Caco-2 (cell line): ENCODE measurements at places on chromosomes 6 and 20. TPM values are rescaled to one million over a fixed set of nuclear protein-coding genes. Genes with fewer than 3 reads are reported as not detected.

The MEI4 gene
- not detected in 2 replicates for total RNA-seq

The ID4 gene
- total RNA-seq, result not detected in 2 replicates

DNA sequence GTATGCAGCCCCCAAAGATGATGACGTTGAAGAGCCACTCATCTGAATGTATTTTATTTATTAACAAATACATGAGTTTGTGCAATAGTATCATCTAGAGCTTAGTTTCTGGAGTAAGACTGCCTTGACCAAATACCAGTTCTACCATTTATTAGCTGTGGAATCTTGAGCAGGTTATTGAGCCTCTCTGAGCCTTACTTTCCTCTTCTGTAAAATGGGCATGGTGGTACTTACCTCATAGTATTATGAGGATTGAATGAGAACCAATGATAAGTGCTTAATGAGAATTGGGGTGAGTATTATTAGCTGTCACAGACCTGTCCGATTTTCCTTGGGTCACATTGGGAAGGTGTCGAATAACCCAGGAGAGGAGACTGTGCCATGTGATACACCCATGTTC lies 164.2 kb upstream of the RNF24 start:
- H3K4me1 ChIP-seq, result no peaks in the 10 kb centered on the region
- no peak overlapping the region for H3K4me3 ChIP-seq
- DNase-seq, result no peak

The ENPP1 gene
- total RNA-seq, result 4.6 and 4.8 TPM in 2 replicates

The RFX6 gene
- 1.3 and 1.5 TPM in 2 replicates for total RNA-seq

- no peaks in the 10 kb centered on the region; the same call in 1 of the 2 replicates for H3K27me3 ChIP-seq
- no peak within 1 kb of the TSS for H3K4me3 ChIP-seq
- no peak within 1 kb of the TSS for H3K27ac ChIP-seq
- no peaks in the 10 kb centered on the region for H3K4me1 ChIP-seq
- H3K36me3 ChIP-seq, result no peaks in the 10 kb centered on the region
These were observed at the start of gene NPBWR2 for GRCh38 chr20:64106981-64107735. TSS of gene NPBWR2 (minus strand) at chr20:64107565. CDS start at chr20:64106831, 734 bp downstream.

The NOX3 gene
- not detected in 2 replicates for total RNA-seq

The MCM3 gene
- 151 and 152 TPM in 2 replicates for total RNA-seq

DNA sequence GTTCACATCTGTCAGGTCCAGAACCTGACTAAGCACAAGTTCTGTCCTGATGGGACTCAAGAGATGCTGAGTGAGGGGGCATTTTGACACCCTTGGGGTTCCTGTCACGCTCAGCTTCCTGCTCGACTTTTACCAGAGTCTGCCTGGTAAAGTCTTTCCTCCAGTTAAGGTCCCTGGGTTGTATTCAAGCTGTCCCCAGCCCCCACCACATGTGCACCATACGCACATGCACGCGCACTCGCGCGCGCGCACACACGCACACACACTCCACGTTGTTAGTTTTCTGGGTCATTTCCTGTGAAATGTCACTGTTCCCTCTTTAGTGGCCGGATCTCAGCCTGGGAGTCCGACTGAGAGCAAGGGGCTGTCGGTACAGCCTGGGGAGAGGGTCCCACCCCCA lies 166.1 kb downstream of the GMPR start:
- H3K27me3 ChIP-seq, result no peaks in the 10 kb centered on the region
- H3K36me3 ChIP-seq, result no peaks in the 10 kb centered on the region
- H3K27ac ChIP-seq, result no peak overlapping the region
- no peaks in the 10 kb centered on the region for H3K4me1 ChIP-seq

- H3K4me3 ChIP-seq, result no peak overlapping the region
- H3K27me3 ChIP-seq, result no peaks in the 10 kb centered on the region
- no peak overlapping the region for H3K27ac ChIP-seq
- H3K4me1 ChIP-seq, result no peaks in the 10 kb centered on the region
These were observed 223.7 kb downstream of the NKAIN2 start for GRCh38 chr6:124027392-124027791.

- no peak overlapping the region for H3K4me3 ChIP-seq
- no peaks in the 10 kb centered on the region for H3K36me3 ChIP-seq
- no peak overlapping the region for H3K27ac ChIP-seq
- DNase-seq, result no peak
These were observed 552.7 kb downstream of the NKAIN2 start for GRCh38 chr6:124356276-124356810.

The REV3L gene
- 22.2 and 28.8 TPM in 2 replicates for total RNA-seq

The WFDC5 gene
- total RNA-seq, result not detected in 2 replicates

The OSER1 gene
- total RNA-seq, result 79.7 and 82.3 TPM in 2 replicates

DNA sequence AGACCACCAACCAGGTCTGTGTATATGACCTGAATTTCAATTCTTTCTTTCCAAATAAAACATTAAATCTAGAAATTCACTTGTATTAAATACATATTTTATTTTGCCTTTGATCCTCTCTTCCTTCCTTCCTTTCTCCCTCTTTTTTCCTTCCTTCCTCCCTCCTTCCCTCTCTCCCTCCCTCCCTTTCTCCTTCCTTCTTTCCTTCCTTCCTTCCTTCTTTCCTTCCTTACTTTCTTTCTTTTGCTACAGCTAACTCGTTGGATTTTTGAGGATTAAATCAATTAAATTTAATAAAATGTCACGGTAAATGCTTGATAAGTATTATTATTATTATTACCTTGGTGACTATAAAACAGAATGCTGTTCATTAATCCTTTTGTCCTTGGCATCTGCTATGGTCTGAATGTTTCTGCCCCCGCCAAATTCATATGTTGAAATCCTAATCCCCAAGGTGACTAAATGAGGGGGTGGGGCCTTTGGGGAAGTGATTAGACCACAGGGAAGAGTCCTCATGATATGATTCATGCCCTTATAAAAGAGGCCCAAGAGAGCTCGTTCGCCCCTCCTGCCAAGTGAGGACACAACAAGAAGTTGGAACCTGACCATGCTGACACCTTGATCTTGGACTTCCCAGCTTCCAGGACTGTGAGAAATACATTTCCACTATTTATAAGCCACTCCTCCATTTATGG lies 67.6 kb upstream of the BTBD3 start:
- H3K27me3 ChIP-seq, result no peaks in the 10 kb centered on the region
- H3K4me1 ChIP-seq, result peaks cover 5% of the 10 kb centered on the region; the same call in 1 of the 2 replicates
- DNase-seq, result no peak

GRCh38 chr6:134079406-134079921 lies 27.0 kb upstream of the SLC2A12 start:
- no peak overlapping the region for H3K27ac ChIP-seq
- no peaks in the 10 kb centered on the region for H3K27me3 ChIP-seq
- no peak for DNase-seq
- H3K36me3 ChIP-seq, result no peaks in the 10 kb centered on the region

DNA sequence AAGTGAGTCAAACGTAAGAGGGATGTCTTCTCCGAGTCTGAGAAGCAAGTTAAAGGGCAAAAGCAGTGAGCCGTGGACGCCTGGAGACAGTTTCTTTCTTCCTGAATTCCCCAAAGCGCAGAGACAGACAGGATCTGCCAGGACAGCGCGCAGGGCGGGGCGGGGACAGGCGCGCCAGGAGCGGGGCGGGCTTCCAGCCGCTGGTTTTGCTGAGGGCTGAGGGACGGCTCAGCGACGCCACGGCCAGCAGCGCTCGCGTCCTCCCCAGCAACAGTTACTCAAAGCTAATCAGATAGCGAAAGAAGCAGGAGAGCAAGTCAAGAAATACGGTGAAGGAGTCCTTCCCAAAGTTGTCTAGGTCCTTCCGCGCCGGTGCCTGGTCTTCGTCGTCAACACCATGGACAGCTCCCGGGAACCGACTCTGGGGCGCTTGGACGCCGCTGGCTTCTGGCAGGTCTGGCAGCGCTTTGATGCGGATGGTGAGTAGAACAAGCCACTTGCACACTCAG lies at the start of gene SCGN:
SCGN (plus strand) TSS at position 209 of the 509 bp plus-strand sequence; CDS start at position 398, 189 bp downstream.
- peak; percentile 86 for DNase-seq
- no peak within 1 kb of the TSS for H3K27ac ChIP-seq
- peak within 1 kb of the TSS; percentile 42 for H3K4me3 ChIP-seq
- no peaks in the 10 kb centered on the region for H3K4me1 ChIP-seq

- no peaks in the 10 kb centered on the region; the same call in none of the 2 replicates for H3K27me3 ChIP-seq
- no peak overlapping the region for H3K4me3 ChIP-seq
- no peaks in the 10 kb centered on the region for H3K4me1 ChIP-seq
- no peak overlapping the region for H3K27ac ChIP-seq
- DNase-seq, result no peak
These were observed 18.3 kb upstream of the PHACTR1 start for GRCh38 chr6:12698298-12698697.

GRCh38 chr6:111456208-111456607 lies 26.8 kb downstream of the REV3L start:
- no peak for DNase-seq
- H3K4me3 ChIP-seq, result no peak overlapping the region
- no peak overlapping the region for H3K27ac ChIP-seq
- no peaks in the 10 kb centered on the region for H3K4me1 ChIP-seq

DNA sequence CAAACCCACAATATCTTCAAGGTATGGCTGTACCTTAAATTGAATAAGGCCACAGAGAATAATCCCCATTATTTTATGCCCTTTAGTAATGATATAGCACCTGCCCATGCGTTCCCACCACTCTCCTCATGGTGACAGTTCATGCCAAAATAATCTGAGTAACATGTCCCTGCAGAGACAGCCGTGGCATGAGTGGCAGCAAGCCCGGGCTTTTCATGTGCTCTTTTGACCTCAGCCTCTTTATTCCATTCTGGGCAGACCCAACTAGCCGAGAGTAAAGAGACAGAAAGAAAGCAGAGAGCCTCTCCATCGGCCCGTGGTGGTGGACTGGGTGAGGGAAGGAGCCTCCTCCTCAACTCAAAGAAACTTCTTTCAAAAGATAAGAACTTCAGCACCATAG lies 19.9 kb upstream of the POPDC3 start:
- H3K36me3 ChIP-seq, result no peaks in the 10 kb centered on the region
- no peak overlapping the region for H3K27ac ChIP-seq

The SMLR1 gene
- 6.9 and 8.4 TPM in 2 replicates for total RNA-seq

- H3K27me3 ChIP-seq, result no peaks in the 10 kb centered on the region
- H3K4me1 ChIP-seq, result peaks cover 30% of the 10 kb centered on the region
- peak overlapping the region; percentile 97 for H3K27ac ChIP-seq
- no peak for DNase-seq
- peak overlapping the region; percentile 45 for H3K4me3 ChIP-seq
- H3K36me3 ChIP-seq, result no peaks in the 10 kb centered on the region
These were observed 785 bp upstream of the THBD start for GRCh38 chr20:23050076-23050838.

- DNase-seq, result no peak
- H3K36me3 ChIP-seq, result no peaks in the 10 kb centered on the region
- H3K27ac ChIP-seq, result no peak overlapping the region
- H3K27me3 ChIP-seq, result no peaks in the 10 kb centered on the region
These were observed 124.5 kb downstream of the IMPG1 start for GRCh38 chr6:75947935-75948334.

GRCh38 chr20:46119028-46119546 lies 973 bp downstream of the CD40 start:
- H3K27me3 ChIP-seq, result no peaks in the 10 kb centered on the region; the same call in 1 of the 2 replicates
- no peak overlapping the region for H3K4me3 ChIP-seq
- H3K36me3 ChIP-seq, result no peaks in the 10 kb centered on the region

The ARMC2 gene
- total RNA-seq, result 6.1 and 7.8 TPM in 2 replicates

GRCh38 chr6:109515781-109516409 lies 32.9 kb upstream of the ZBTB24 start:
- no peak for DNase-seq
- H3K4me3 ChIP-seq, result no peak overlapping the region
- H3K27ac ChIP-seq, result no peak overlapping the region
- H3K4me1 ChIP-seq, result no peaks in the 10 kb centered on the region
- no peaks in the 10 kb centered on the region for H3K36me3 ChIP-seq

GRCh38 chr20:50340541-50340940 lies 149.9 kb downstream of the CEBPB start:
- peaks cover 8% of the 10 kb centered on the region for H3K4me1 ChIP-seq
- no peaks in the 10 kb centered on the region for H3K36me3 ChIP-seq
- no peak overlapping the region for H3K4me3 ChIP-seq
- no peaks in the 10 kb centered on the region for H3K27me3 ChIP-seq

The ARMC12 gene
- not detected in 2 replicates for total RNA-seq

The RBPJL gene
- not detected in 2 replicates for total RNA-seq

DNA sequence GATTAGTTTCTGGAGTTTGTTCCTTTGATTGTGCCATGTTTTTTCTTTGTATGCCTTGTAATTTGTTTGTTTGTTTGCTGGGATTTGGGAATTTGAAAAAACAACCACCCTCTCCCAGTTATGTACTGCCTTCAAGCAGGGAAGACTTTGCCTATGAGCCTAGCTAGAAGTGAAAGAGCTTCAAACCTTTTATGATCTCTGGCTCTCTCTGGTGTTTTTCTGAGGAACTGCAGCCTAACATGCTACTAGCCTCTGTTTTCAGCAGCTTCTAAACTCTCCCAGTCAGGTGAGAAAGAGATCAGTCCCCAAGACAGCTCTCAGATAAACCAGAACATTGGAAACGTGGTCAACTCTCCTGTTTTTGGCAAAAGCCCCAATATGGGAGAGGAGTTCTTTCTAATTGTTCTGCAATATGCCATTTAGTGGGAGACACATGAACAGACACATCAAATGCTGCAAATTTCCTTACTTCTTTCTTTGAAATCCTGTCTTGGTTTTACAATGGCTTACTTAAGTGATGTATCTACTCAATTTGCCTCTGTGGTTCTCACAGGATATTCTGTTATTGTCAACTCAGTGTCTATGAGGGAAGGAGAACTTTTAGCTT lies 58.9 kb upstream of the SERINC1 start:
- H3K4me1 ChIP-seq, result no peaks in the 10 kb centered on the region
- H3K27me3 ChIP-seq, result no peaks in the 10 kb centered on the region
- no peak overlapping the region for H3K27ac ChIP-seq
- H3K36me3 ChIP-seq, result no peaks in the 10 kb centered on the region
- H3K4me3 ChIP-seq, result no peak overlapping the region

- no peak overlapping the region for H3K4me3 ChIP-seq
- H3K4me1 ChIP-seq, result peaks cover 8% of the 10 kb centered on the region
- H3K36me3 ChIP-seq, result no peaks in the 10 kb centered on the region
- no peak for DNase-seq
- no peak overlapping the region for H3K27ac ChIP-seq
These were observed 39.2 kb downstream of the SAMD3 start for GRCh38 chr6:130183271-130184222.

DNA sequence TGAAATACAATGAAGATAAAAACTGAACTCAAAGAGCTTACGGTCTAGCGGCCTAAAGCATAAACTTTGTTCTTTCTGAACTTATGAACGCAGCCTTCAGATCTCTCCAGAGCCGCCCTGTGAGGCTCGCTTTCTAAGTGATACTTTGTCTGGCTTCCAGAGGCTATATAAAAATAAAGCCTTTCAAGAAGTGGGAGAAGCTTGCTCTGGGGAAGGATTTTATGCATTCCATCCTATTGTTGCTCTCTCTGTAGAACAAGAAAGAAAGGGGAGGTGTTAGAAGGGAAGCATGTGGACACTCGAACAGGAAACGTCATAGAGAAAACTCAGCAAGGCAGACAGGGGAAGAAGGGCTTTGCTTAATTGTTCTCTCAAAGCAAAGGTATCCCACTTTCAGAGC lies 77.0 kb downstream of the TBX18 start:
- no peaks in the 10 kb centered on the region for H3K4me1 ChIP-seq
- no peaks in the 10 kb centered on the region for H3K27me3 ChIP-seq
- no peak for DNase-seq

GRCh38 chr6:166910601-166911000 lies 45.7 kb downstream of the RNASET2 start:
- no peaks in the 10 kb centered on the region for H3K4me1 ChIP-seq
- H3K27ac ChIP-seq, result no peak overlapping the region
- H3K4me3 ChIP-seq, result no peak overlapping the region
- no peaks in the 10 kb centered on the region for H3K27me3 ChIP-seq
- DNase-seq, result no peak
- no peaks in the 10 kb centered on the region for H3K36me3 ChIP-seq

- H3K4me1 ChIP-seq, result peaks cover 8% of the 10 kb centered on the region; the same call in 1 of the 2 replicates
- H3K36me3 ChIP-seq, result no peaks in the 10 kb centered on the region
- no peak overlapping the region for H3K27ac ChIP-seq
These were observed 935.1 kb downstream of the KIF16B start for GRCh38 chr20:15637950-15638754.
